ENCODE measurements at places on chromosomes 2 and 18.

GRCh38 chr18:23126376-23127056 lies 8.8 kb upstream of the CABLES1 start:
- no peak for DNase-seq

GRCh38 chr2:238286551-238286950 lies 1.9 kb downstream of the PER2 start:
- DNase-seq = no peak

- DNase-seq = no peak
Measured at GRCh38 chr18:9009703-9010488, 92.6 kb upstream of the NDUFV2 start.

DNA sequence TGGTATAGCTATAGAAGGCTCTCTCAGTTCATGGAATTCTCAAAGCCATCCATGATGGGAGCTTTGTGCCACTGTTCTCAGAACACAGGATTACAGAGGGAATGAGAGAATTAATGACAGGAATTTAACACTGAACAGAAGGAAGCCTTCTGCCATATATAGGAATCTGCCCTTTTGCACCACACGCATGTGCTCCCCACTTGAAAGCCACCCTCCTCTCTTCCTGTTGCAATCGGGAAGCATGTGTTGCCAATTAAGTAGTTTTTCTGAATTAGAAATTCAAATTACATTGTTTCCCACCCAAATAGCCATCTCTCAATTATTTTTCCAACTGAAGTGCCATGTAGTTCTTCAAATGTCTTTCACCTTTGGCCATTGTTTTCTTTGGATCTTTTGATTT lies 71.3 kb downstream of the C1D start:
- DNase-seq = no peak

DNA sequence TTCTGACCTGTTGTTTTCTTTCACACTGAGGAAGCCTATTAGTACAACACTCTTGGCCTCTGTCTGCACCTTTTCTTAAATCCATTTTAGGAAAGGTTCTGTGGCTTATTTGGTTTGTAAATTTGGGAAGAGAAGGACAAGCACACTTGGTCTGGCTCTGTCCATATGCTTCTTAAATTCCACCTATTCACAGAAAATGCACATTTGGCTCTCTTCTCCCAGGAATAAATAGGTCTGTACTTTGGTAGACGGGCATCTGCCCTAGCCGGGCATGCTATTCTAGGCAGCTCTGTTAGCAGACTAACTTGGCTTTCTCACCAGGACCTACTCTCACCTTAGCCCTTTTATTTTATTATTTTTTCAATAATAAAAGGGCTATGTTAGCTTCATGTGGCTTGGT lies 1211.8 kb upstream of the SLC39A10 start:
- DNase-seq = no peak

DNA sequence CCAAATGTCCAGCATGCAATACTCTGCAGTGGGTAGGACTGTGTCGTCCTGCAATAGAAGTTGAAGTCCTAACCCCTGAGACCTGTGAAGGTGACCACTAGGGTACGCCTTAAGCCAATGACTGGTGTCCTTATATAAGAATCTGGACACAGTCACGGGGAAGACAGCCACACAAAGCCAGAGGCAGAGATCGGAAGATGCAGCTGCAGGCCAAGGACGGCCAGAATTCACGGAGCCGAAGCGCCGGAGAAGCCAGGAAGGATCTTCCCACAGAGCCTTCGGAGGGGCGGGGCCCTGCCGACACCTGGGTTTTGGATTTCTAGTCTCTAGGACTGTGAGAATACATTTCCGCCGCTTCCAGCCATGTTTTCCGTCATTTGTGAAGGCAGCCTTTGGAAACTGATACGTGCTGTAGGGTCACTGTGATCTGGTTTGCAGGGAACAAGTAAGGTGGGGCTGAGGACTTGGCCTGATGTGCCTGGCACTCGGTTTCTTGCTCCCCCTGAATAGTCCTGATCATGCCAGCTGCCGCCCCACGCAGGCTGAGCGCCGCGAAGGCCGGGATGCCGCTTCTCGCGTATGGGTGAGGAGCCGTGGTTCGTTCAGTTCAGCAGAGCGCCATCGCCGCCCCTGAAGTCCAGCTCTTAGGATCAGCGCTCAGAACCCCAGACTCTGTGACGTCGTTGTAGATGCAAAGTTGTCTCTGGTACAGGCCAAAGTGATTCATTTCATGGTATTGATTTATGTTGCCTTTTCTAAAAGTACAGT lies 38.7 kb downstream of the PTGR3 start:
- DNase-seq = no peak

DNA sequence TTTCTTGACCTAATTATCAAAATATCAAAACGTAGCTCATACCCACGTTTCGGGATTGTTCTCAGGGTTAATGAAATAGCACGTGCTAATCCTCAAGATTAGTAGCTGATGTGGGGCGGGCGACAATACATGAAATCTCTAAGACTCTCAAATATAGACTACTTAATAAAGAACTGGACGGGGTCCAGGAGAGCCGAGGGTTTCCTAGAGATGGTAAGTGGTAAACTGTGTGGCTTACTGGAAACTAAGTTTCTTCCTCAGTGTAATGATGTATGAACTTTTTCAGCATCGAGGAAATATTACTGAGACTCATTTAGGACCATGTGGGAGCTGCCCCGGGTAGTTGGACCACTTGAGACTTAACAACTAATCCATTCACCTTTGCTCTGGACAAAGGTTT lies 453.3 kb upstream of the SALL3 start:
- no peak for DNase-seq

DNA sequence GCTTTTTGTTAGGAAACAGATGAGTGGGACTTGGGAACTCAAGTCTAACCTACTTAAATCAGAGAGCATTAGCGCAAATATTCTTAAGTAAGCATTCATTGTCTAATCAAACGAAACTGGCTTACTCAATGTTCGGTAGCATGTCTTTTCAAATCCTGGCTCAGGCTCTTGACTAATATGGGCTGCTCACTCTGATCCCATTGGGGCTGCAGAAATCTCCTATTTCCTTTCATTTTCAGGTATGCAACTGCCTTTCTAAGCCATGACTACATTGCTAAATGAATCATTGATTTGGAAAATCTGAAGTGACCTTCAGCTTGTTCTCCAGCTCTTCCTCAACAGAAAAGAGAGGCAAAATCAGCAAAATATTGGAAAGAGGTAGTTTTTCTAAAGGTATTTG lies 2084.4 kb upstream of the PIK3C3 start:
- DNase-seq = no peak

GRCh38 chr2:120905824-120906571 lies 170.3 kb downstream of the GLI2 start:
- no peak for DNase-seq

GRCh38 chr18:73556904-73557303 lies 590.7 kb downstream of the FBXO15 start:
- no peak for DNase-seq

- no peak for DNase-seq
Measured at GRCh38 chr2:172488556-172488955, 61.2 kb downstream of the ITGA6 start.

DNA sequence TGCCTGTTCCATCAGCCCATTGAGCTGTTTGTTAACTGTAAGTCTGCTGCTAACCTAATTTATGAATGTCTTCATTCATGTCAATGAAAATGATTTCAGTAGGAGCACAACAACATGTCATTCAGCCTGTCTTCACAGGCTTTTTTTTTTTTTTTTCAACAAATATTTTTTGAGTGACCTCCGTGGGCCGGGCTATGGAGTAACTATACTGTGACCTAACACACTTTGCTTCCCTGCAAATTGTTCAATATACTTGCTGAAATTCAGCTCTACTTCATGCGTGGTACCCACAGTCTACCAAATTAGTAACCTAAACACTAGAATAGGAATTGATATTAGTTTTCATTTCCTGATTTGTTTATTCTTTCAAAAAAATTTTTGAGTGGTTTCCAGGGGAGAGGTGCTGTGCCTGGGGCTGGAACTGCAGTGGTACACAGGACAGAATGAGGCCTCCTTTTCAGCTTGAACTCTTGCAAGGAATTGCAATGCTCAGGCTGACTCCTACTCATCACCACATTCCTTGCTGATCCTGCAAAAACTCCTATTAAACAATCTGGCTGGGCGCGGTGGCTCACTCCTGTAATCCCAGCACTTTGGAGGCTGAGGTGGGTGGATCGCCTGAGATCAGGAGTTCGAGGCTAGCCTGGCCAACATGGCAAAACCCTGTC lies 87.1 kb downstream of the CDH20 start:
- DNase-seq = no peak

GRCh38 chr2:66574701-66575624 lies 140.0 kb downstream of the MEIS1 start:
- no peak for DNase-seq

DNA sequence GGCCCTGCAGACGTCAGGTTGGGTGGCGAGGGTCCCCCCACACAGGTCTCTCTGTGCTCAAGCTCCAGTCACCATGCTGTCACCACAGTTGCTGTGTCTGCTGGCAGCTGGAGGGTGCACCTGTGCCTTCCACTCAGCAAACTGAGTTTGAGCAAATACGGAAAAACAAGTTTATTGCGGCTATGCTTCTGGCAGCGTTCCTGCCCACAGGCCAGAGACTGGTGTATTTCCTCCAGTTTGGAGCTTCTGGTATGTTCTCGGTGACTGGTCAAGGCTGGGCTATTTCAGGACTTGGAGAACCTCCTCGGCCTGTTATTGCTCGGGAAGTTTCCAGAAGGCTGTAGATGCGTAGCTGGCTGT lies 132.6 kb downstream of the SEPTIN10 start:
- DNase-seq = no peak

GRCh38 chr2:17592731-17593409 lies 52.4 kb downstream of the VSNL1 start:
- no peak for DNase-seq

DNA sequence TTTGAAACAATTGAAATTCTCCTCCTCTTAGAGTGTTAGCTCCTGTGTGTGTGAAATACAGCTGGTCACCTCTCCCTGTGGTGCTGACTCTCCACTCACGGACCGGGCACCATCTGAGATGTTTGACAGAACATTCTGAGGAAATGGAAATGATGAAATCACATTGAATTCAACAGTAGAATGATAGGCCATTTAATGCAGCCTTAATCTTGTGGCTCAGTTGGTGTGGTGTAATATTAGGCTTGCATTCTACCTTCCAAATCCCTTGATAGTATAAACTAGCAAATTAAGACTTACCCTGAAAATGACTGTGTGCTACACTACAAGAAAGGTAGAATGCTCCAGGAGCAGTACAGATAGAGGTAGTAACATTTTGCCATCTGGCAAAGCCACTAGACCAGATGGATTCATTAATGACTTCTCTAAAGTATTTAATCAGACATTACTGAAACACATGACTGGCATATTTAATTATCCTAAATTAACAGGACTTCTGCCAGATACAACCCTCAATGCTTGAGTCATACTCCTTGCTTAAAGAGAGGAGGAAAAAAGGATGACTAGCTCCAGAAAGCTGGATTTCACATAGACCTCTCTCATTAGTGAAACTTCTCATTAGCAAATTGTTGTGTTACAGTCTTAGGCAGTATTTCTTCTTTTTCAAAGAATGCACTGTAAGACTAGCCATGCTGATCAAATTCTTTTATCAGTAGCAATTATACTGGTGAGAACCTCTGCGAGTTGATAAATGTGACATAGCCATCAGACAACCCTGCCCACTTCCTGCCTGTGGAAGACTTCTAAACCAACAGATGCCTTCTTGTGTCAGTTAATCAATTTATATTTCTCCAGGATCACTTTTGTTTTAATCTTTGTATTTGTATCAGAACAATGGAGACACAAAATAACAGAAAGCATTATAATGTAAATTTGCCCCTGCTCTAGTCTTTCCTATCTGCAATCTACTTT lies 80.6 kb downstream of the EML6 start:
- no peak for DNase-seq

DNA sequence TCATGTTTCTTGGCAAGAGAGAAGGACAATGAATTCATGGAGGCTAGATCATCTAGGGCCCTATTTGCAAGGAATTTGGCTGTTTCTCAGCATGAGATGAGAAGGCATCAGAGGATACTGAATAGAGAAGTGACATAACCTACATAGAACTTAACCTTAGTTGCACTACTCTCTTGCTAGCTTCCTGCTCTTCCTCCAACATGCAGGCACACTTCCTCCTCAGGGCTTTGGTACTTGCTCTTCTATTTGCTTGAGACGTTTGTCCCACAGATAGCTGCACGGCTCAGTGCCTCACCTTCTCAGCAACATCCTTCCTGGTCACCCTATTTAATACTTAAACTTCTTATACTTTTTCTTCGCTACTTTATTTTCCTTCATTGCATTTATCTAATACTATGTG lies 20.0 kb upstream of the LANCL1 start:
- no peak for DNase-seq

- DNase-seq = no peak
Measured at GRCh38 chr2:42613281-42614064, 45.0 kb downstream of the MTA3 start.

DNA sequence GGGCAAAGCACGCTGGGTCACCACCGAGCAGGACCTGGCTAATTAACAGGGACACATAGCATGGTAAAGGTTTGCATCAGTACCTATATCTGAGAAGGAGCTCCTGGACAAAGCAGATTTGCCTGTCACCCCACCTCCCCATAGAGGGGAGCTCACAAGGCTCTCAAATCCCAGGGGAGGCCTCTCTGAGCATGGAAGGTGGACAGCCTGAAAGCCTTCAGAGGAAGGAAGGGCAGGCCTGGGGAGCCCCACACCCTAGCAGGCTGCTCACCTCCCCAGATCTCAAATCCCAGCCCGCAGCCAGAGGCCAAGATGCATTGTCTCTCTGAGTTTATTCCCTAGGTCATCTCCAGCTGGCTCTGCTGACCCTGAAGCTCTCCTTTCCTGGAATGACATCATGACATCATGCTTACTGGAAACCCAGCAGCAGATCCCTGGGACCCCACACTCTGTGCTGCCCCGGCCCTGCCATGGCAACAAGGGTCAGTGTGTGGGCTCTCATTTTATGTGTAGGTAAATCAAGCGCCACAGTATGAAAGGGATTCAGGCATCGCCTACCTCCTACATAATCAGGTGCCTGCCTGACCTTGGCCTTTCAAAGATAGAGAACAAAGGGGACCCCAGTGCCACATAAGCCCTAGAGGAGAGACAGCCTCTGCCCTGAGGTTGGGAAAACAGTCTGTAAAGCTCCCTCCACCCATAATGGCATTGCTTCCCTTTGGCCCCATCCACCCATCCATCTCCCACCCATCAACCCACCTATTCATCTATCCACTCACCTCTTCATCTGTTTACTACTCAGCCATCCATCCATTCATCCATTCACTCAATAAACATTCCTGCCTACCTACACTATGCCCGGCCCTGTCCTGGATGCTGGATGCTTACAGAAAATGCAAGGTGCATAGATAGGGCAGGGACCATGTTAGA lies 15.7 kb upstream of the TEX51 start:
- no peak for DNase-seq

GRCh38 chr2:68839260-68839833 lies 31.9 kb downstream of the BMP10 start:
- DNase-seq = peak; percentile 29

GRCh38 chr18:48799724-48800315 lies 150.9 kb downstream of the SMAD7 start:
- DNase-seq = no peak
